ENCODE measurements at places on chromosomes 1 and 21.

DNA sequence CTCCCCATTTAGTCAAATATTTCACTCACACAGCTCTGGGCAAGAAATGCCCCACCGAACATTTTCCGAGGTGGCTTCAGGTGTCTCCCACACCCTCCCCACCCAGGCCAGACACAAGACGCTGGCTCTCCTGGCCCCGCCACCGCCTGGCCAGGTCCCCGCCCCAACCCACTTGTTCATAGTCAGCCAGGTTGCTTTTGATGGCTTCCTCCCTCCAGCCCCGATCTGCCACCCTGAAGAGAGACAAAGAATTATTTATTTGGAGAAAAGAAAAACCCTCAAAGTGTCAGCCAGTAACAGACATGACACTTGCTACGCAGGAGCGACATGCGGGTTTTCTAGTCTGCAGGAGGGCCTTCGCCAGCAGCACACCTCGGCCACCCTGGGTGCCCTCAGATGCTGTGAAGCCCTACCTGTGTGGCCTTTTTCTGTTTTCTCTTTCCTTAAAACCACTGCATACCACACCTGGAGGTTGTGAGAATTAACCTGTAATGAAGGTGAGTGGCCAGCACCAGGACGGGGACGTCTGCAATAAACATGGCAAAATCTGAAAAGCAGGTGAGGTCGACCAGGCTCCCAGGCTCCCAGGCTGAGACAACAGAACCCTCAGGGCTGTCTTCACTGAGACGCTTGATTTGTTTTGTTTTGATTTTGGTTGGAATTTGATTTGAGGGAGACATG is 27.2 kb downstream of the SSBP3 start:
- DNase-seq, result no peak

DNA sequence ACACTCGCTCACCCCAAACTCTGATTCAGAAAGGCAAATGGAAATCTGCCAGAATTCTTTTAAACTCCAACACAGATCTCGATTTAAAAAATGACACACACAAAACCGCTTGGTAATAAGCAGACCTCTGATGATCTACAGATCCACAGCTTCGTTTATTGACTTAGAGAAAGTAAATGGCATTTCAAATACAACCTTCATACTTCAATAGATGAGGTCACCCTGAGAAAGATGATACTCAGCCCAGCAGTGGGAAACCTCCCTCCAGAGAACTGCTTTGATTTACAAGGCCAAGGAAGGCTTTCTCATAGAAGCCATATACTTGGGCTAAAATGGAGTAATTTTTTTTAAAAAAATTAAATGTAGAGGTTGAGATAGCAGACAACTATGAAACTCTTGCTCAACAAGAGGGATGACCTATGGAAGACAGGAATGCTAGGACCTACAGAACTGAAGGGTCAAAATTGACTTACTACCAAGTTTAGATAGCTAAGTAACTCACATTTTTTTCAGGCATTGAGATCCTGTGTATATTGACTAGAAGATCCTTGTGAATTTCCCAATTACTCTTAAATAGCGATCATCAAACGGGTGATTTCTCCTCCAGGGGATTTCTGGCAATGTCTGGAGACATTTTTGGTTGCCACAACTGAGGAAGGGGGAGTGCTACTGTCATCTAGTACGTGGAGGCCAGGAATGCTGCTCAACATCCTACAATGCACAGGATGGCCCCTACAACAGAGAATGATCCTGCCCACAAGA is 143.9 kb downstream of the CLIC6 start:
- DNase-seq, result no peak

- DNase-seq, result peak; percentile 27
Observed at GRCh38 chr1:32773018-32773763, 44.0 kb downstream of the YARS1 start.

- DNase-seq, result no peak
Observed at GRCh38 chr1:27891196-27891889, 19.0 kb downstream of the THEMIS2 start.

- DNase-seq, result peak; percentile 18
Observed at GRCh38 chr1:203117611-203118575, 9.6 kb upstream of the ADORA1 start.

DNA sequence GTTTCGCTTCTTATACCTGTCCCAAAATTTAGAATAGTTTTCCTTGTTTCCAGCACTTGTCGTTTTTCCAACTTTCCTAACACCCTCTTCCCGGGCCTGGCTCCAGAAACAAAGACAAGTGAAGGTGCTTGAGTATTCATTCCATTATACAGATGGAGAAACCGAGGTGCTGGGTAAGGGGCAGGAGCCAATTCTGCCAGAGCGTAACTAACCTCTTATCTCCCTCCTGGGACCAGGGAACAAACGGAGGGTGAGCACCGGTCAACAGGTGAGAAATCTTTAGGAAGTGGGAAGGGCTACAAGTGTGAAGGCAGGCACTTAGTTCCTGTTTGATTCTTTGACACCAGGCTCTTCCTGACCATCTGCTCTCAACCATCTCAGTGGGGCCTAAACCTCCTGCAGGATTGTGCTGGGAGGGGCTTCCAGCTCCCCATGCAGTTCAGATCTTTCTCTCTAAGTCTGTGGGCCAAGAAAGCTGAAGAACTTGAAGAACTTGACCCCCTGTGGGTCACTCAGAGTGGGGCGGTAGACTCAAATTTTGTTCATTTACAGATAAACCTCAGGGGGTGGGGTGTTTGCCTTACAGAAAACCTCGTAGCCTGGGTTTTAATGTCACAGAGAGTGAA is 8.7 kb downstream of the PLXNA2 start:
- DNase-seq, result no peak

DNA sequence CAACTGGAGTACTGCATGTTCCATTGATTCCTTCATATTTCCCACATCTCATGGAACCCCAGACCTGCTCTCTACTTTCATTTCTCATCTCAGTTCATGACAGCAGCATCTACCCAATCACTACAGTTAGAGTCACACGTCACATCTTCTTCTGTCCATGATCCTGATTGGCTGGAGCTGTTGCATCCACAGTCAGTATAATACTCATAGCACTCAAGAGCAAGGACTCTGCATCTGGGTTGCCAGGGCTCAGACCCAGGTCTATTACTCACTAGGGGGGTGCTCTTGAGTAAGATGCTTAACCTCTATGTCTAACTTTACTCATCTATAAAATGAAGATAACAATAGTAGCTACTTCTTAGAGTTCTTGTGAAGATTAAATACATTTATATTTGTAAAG is 4.4 kb upstream of the XPR1 start:
- no peak for DNase-seq

DNA sequence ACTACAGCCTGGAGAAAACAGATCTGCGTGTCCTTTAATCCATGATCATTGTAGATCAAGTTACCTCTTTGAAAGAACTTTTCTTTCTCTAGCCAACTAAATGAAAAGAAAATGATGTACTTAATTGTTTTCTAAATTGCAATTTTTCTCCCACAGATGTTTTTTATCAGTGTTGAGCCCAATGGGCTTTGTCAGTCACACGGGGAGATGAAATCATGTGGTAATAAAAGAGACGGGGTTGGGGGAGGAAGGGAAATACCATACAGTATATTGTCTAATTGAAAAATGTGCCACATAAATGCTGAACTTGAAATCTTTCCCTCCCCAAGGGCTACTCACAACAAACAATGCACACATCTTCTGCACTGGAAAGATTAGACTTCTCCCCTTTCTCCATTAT is 58.4 kb downstream of the NTMT2 start:
- DNase-seq, result no peak

DNA sequence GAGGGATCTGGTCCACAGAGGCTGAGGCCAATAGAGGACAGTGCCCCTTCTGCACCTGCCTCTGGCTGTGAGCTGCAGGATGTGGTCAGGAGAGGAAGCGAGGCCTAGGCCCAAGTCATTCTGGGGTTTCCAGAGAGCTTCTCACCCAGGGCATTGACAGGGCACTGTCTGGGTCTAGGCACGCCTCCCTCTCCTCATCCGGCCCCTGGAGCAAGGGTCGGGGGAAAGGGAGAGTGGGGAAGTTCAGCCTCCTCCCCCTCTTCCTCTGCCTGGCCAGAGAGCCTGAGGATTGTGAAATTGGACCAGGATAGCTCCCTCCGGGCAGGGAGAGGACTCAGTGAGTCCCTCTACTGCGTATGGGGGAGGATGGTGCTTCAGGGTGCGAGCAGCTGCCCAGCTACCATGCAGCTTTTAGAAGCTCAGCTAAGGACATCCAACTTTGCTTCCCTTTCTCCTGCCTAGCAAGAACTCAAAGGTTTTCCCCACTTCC is 6.3 kb upstream of the INAVA start:
- no peak for DNase-seq

GRCh38 chr1:77781683-77782082 is 2.2 kb downstream of the MIGA1 start:
- DNase-seq, result no peak

DNA sequence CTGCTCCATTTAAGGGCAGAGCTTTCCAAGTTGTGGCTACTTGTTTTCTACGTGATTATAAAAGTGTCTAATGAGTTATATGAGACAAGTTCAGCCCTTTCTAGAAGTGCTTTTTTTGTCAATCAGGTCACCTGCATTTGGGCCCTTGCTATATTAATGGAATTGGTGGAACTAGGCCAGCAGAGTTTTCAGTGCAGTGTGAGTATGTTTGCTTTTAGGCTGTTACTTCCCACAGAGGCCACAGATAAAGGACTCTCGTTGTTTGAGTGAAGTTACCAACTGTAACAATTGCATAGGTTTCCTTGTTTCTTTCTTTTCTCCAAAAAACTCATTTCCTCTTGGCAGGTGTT is 10.9 kb downstream of the SMAP2 start:
- no peak for DNase-seq

DNA sequence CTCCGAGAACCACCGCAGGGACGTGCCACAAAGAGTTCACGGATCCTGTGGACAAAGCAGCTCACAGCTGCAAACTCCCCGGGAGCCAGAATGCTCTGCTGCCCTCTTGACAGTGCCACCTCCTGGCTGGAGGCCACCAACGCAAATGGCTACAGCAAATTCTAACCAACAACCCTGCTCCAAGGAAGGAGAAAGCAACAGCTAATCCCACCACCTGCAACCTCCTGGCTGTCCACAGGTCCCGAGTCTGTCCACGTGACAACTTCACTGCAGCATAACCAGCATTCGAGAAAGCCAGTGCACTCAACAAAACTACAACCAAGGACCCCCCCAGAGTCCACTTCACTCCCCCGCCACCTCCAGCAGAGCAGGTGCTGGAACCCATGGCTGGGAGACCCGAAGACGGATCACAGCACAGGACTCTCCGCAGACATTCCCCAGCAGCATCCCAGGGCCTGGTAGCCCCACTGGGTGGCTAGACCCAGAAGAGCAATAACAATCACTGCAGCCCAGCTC is 17.3 kb downstream of the POFUT2 start:
- DNase-seq, result no peak

DNA sequence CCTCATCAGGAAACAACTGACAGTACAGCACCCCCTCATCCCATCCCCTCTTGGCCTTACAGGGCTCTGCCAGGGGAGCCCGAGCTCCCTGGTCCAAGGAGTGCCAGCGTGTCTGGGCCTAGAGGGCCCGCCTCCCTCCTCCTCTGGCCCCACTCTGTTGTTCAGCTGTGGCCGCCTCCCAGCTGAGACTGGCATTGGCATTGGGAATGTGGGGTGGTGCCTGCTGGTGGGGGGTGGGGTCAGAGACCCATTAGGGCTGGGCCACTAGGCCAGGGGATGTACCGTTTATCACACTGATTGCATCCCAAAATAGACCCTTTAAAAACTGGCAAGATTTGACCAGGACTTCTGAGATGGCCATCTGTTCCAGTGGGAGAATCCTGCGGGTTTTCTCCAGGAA is 1.4 kb downstream of the LDLRAP1 start:
- no peak for DNase-seq

- no peak for DNase-seq
Observed at GRCh38 chr1:33162141-33162540, 19.7 kb downstream of the TRIM62 start.

All from NCI-H187 treated with DMSO at 0.1 percent for 48 hours (cell line).